ENCODE measurements at places on chromosomes 5 and 9.

GRCh38 chr9:123150708-123151503, 117.4 kb downstream of the GPR21 start:
- no peak for DNase-seq

GRCh38 chr9:19940811-19941535, 152.1 kb upstream of the SLC24A2 start:
- no peak for DNase-seq

DNA sequence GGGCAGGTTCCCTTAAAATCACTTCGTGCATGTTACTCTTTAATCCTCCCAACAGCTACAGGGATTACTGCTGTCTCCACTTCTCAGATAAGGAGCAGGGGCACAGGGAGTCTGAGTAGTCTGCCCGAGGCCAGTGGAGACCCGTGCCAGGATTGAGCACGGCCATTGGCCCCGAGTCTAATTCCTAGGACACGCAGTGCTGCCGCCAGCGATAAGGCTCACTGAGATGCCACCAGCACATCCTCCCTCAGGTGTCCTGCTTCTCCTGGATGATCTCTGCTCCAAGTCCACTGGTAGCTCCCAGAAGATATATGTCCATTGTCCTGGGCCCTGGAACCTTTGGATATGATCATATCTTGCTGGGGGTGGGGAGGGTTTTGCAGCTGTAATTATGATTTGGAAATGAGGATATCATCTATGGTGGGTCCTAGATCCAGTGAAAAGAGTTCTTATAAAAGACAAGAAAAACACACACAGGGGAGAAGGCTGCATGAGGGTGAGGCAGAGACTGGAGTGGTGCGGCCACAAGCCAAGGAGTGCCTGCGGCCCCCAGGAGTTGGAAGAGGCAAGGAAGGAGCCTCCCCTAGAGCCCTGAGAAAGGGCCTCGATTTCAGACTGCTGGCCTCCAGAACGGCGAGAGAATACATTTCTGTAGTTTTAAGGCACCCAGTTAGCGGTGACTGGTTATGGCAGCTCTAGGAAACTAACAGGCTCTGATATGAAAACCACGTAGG, 19.4 kb upstream of the MED10 start:
- no peak for DNase-seq

DNA sequence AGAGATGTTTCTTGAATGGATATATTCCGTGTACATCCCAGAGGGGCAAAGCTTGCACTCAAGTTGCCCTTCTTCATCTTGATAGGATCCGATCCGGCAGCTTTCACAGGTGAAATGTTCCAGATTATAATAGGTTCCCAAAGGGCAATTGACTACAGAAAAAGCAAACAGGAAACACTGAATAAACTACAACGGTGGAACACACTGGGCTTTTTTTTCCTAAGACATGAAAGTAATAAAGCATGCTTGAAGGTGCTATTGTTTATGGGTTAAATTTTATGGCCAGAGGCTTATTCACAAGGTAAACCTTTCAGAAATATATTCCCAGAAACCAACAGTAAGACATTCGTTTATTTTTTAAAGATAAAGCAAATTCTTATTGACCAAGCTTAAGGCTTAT, 110.6 kb downstream of the SVEP1 start:
- DNase-seq, result no peak

DNA sequence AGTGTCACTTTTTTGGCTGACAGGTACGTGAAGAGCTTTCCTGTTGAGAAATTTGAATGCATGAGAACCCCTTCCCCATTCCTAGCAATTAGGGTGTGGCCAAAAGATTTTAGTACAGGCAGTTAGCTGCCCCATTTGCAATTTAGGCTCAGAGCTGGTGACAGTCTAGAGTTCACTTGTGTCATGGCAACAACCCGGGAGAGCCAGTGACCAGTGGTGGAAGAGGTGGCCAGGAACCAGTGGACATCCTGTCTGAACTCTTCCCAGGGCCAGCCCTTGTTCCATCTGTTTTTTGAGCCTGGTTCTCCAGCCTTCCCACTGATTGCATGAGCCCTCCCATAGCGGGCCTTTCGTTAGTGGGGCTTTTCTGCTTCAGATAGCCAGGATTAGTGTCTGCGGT, 2.5 kb upstream of the NEUROG1 start:
- DNase-seq, result no peak

DNA sequence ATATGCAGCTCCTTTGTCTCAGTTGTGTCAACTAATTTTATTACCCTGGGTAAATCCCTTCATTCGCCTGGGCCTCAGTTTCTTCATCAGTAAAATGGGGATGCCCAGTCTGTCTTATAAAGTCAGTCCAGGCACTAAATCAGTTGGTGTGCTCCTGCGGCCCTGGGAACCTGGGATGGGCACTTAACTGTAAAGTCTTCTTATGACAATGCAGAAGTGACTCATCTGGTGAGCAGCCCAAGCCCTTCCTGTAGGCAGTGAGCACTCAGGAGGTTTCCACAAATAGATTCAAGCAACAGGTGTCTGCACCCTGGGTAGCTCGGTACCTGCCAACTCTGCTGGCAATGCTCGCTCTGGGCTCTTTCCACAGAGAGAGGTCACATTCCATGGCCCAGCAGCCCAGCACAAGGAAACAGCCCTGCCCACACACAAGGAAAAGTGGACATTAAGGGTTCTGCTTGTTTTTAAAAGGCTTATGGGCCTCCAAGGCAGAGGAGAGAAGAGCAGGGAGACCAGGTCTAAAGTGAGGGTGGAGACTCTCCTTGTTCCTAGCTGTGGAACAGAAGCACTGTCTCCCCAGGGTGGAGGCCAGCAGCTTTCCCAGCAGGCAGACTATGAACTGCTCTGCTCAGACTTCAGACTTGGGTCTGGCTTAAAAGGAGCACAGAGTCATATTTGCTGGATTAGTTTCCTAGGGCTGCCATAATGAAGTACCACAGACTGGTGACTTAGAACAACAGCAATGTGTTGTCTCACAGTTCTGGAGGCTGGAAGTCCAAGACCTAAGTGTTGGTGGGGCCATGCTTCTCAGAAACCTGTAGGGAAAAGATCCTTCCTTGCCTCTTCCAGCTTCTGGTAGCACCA, 89.7 kb upstream of the ADRA1B start:
- DNase-seq, result peak; percentile 3
